ENCODE measurements at places on chromosomes 16 and 17.

DNA sequence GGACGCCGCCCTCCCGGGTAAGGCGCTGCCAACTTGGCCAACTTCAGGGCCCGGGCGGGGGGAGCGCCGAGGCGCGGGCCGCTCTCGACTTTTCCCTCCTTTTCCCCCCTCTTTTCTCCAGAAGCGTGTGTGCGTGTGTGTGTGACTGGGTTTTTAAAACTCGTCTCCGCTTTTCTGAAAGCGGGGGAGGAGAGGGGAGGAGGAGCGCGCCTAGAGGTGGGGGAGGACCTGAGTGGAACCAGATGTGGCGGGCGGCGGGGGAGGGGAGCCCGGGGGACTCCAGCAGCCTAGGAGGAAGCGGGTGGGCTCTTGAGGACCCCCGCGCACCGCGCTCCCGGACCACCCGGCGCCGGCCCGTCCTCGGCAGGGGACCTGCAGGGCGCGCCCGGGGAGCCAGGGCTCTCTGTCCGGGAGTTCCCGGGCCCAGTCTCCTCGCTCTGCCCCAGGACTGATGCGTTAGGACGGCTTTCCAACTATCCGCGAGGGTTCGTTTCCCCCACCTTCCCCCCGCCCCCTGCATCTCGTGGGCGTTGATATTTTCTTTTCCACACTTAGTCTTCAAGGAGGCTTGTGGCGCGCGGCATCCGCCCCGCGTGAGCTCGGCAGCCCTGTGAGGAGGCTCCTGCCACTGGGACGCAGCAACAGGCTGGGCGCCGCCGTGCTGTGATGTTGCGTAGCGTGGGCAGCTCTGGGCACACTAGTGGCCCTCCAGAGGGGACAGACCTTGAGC lies 599 bp downstream of the MRC2 start:
- DNase-seq: no peak

- no peak for DNase-seq
Observed at GRCh38 chr16:583470-583814, 6.4 kb upstream of the RAB40C start.

DNA sequence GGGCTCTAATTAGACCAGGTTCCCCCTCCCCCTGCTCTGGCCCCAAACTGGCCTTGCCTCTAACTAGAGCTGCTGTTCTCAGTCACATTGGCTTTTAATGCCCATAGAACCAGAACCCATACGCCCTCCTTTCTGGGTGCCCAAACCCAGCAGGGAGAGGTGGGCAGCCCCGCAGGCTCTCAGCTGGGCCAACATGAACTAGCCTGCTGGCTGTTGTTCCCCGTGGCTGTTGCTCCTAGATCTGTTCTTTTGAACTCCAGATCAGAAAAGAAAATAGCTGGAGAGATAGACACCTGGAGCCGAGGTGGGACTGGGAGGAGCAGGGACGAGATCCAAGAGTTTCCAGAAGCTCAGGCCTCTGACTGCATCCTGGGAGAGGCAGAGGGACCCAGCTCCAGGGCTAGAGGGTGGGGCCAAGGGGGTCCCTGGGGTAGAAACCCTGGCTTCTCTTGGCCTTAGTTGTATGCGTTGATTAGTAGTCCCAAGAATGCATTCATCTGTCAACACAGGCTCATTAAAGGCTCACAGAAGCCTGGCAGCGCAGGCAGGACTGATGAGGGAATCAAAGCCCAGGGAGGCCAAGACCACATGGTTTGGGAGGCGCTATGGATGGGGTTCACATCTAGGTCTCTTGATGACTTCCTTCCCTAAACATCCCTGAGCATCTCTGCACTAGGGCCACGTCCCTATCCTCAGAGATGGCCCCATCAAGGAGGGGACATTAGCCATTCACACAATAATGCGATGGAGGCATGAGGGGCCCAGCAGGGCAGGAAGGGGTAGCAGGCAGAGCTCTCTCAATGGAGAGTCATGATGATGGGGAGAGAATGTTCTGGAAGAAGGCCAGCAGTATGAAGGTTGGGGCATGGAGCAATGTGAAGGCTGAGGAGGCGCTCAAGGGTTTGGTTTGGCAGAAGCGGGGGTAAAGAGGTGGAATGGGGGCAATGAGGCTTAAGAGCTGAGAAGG lies 1.3 kb upstream of the CPSF4L start:
- no peak for DNase-seq

GRCh38 chr17:50096758-50097157 lies 1.6 kb downstream of the PDK2 start:
- no peak for DNase-seq

DNA sequence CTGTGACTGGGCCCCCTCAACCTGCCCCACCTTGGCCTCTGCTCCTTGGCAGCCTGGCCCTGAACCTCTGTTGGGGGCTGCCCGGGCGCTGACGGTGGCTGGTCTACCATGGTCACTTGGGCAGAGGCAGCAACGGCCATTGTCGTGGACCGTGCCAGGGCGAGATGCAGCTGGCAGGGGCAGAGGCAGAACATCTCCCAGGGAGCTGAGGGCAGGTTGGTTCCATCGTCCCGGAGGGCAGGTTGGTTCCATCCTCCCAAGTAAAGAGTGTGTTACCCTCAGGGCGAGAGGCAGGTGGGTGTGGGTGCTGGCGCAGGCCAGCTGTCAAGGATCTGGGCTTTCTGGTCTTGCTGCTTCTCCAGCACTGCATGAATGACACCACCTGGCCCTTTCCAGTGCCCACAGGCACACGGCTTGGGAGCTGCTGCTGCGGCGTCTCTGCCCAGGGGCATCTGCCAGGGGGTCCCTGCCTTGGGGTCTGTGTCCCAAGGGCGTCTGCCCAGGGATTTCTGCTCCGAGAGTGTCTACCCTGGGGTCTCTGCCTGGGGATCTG lies 12.0 kb downstream of the ACSF3 start:
- no peak for DNase-seq

DNA sequence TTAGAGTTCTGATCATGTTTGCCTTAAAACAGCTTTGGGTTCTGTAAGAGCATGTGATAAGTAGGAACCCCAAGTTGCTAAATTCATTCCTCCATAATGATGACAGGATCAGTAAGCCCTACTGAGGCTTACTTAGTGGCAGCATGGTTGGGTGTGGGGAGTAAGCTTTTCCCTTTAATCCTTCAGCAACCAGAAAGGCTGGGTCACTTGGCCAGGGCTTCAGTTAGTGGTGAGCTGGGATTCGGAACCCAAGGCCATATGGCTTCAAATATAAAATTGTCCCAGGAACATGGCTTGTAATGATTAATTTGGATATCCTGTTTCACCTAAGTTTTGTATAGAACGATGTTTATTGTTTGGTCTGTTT lies 850 bp downstream of the GINS3 start:
- DNase-seq: no peak

DNA sequence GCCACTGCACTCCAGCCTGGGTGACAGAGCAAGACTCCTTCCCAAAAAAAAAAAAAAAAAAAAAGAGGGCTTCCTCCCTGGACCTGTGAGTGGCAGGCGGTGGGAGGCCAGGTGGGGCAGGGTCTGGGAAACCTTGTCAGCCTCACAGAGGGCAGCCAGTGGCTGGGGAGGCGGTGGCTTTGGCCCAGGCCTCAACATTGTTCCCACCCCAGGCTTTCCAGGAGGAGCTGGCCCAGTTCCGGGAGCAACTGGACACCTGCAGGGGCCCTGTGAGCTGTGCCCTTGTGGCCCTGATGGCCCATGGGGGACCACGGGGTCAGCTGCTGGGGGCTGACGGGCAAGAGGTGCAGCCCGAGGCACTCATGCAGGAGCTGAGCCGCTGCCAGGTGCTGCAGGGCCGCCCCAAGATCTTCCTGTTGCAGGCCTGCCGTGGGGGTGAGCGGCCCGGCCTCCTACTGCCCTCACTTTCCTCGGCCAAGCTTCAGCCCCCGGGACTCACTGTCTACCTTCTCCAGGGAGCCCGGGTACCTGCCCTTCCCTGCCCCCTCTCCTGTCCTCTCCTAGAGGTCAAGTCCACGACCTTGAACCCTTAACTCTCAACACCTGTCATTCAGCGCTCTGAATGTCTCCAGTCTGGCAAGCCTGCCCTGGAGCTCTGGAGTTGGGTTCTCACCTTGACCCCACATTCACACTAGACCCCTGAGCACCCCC lies 12.4 kb downstream of the ZNF213 start:
- DNase-seq: no peak
